ENCODE measurements at places on chromosomes 2 and 18.

- no peak for DNase-seq
Measured at GRCh38 chr18:12776821-12777471, 74.1 kb downstream of the PSMG2 start.

GRCh38 chr2:144217853-144218633, 301.9 kb downstream of the ZEB2 start:
- DNase-seq, result no peak

DNA sequence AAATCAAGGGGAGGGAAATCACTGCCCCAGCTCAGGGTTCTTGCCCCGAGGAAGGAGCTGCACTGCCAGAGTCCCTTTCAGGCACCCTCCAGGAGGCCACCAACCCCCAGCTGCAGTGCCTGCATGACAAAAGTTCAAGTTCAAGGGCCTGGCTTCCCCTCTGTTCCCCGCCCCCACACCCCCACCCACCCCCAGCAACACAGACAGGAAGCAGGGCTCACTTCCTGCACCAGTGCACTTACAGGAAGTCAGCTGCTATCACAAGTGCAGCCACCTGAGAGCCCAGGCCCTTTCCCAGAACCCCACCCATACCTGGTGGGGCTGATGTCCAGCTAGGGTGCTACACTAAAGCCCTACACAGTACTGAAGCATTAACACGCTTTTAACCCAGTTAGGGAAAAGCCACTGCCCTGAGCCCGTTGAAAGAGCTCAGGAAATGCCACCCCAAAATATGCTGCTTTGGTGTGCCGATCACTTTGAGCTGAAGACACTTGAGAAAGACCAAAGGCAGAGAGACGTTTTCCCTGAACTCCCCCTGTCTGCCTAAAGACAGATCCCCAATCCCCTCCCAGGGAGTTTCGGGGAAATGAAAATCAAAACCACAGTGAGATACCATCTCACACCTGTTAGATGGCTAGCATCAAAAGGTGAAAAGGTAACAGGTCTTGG, 109.9 kb upstream of the CAB39 start:
- DNase-seq, result no peak

DNA sequence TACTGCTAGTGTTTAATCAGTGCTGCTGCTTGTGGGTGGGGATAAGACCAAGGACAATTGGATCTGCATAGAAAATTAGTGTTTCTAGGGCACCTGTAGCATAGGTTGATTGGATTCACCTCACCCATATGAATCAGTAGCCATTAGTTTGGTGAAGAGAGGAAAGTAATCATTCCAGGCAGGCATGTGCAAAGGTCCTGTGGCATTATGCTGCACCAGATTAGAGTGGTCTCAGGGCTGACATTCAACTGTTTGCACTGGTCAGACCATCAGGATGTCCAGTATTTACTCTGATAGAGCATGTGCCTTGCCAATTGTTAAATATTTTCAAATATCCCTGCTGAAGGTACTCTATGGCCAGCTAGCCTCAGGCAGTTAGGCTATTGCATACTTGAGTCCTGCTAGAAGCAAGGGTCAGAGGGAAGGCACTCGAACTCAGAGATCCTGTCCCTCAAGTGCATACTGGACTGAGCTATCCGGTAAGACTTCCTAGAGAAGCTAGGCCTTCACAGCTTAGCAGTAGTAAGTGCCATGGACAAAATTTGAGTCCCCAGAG, 64.7 kb downstream of the SKA1 start:
- no peak for DNase-seq

GRCh38 chr2:199220920-199221319, 236.8 kb downstream of the SATB2 start:
- DNase-seq, result no peak

GRCh38 chr18:44958455-44958854, 277.8 kb downstream of the SETBP1 start:
- DNase-seq, result no peak

- DNase-seq, result no peak
Measured at GRCh38 chr2:34241905-34242762, 643.0 kb upstream of the FAM98A start.

- no peak for DNase-seq
Measured at GRCh38 chr18:28248653-28249052, 71.7 kb upstream of the CDH2 start.

DNA sequence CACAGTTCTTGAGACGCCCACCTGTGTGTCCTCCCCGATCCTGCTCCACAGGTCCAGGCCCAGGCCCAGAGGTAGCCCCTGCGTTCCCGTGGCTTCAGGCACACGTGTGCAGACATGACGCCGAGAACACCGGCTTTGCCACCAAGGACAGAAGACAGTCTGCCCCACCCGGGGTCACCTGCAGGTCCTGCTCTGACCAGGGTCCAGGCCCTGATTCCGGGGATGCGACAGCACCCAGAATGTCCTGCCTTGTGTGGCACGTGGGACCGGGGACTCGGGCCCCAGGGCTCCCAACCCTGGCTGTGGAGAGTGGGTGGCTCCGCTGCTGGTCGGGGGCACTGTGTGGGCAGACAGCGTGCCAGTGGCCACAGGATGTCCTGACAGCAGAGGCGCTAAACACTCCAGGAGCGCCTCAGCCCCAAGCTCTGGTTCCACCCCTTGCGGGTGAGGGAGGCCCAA, 36.9 kb downstream of the ADI1 start:
- no peak for DNase-seq

DNA sequence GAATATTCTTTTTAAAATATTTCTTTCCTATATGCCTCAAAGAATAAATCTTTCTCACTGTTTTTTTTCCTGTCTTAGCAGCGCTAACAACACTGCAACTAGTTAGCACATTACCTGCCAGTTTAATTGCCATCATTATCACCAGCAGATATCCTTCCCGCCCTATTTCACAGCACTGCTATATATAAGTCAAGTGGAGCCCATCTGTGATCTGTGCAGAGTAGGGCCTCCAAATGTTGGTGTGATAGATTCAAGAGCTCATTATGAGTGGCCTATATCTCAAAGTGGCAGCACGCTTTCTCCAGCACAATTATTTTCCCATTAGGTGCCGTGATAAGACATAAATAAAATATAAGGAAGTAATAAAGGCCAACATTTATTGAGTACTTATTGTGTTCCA, 19.8 kb upstream of the RGPD4 start:
- no peak for DNase-seq

- DNase-seq, result no peak
Measured at GRCh38 chr2:16506366-16506765, 159.3 kb downstream of the CYRIA start.

GRCh38 chr2:35220461-35220860, 1135.1 kb upstream of the CRIM1 start:
- DNase-seq, result no peak

GRCh38 chr2:165636959-165637358, 157.1 kb downstream of the GALNT3 start:
- no peak for DNase-seq

DNA sequence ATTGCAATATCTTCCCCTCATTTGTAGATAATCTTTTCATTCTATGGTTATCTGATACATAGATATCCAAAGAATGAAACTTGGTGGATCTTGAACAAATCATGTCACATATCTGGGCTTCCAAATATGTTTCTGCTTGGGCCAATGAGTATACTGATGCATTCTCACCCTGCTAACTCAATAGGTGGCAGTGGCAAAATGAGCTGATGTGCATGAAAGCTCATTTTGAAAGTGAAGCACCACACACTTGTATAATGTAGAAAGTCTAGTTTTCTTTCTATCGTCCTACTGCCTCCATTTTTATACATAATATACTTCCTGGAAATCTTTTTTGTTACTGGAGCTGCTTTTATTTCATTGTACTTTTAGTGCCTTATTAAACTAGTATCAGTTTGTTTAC, 208.2 kb downstream of the PRKCE start:
- DNase-seq, result no peak

- DNase-seq, result no peak
Measured at GRCh38 chr2:70828914-70829824, 6.4 kb downstream of the CD207 start.

GRCh38 chr2:215958257-215958656, 55.1 kb downstream of the MREG start:
- no peak for DNase-seq

DNA sequence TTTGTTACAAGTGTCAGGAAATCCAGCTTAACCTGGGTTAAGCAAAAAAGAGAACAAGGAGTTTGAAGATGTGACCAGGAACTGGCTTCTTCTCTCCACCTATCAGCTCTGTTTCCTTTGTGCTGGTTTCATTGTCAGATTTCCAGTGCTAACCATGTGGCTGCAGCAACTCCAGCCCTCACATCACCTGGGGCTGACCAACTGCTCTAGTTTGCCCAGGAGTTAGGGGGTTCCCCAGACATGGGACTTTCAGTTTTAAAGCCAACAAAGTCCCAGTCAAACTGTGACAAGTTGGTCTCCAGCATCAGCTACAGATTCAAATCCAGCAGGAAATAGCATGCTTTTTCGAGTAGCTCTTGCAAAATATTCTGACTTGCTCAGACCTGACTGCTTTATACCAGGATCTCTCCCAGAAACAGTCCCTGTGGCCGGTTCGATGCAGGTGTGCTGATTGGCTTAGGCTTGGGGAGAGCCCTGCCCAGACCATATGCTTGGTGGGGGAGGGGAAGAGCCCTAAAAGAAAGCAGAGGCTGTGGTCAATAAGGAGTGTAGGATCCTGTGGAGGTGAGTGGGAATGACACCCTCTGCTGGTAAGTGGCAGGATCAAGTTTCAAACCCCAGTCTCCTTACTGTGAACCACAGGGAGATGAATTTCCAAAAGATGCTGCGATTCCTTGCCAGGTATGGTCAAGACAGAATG, 49.5 kb downstream of the KCNE4 start:
- DNase-seq, result no peak
